Putamen (tissue), 1 donor: ENCODE measurements at places on chromosomes 5 and 9.

- no peak for DNase-seq
Measured at GRCh38 chr5:34510002-34510401, 146.1 kb upstream of the RAI14 start.

DNA sequence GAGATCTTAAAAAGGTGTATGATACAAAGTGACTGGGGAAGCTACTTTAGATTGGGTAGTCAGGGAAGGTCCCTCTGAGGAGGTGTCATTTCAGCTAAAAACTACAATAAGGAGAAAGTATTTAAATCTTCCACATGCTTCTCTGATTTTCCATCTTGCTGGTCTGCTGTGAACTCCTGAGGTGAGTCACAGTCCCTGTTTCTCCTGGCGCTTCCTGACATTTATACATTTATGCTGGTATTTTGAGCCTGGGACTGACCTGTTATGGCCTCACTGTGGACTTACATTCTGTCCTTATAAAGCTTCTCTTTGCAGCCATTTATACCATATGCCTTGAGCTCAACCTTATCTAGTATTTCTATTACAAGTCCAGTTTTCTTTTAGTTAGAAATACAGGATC, 95.1 kb downstream of the MED27 start:
- DNase-seq, result no peak

DNA sequence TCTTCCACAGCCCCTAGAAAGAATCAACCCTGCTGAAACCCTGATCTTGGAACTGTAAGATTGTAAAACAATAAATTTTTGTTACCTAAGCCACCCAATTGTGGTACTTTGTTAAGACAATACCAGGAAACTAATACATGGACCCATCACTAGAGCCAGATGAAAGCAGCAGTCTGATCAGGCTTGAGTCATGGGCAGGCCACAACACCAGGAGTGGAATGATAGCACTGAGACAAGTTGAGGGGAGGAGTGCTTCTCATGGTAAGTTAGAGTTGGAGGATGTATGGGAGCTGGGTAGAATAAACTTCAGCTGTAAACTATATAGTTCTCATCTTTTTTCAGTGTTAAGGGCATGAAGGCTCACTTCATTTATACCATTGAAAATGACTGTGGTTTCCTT, 164.4 kb upstream of the OR13F1 start:
- no peak for DNase-seq

DNA sequence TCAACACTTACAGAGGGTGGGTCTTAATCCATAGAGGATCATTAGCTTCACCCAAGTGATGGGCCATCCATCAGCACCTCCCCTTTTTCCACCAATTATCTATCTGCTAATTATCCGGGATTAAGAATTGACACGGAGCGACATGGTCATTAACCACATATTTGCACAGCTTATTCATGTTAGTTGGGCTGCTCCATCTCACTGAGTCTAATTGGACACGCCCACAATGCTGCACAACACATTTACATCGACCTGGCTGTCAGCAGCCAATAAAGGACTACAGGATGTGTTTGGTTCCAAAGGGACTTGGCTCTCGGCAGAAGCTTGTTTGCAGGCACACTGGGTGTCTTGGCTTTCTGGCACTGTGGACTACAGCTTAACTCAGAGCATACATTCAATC, 21.6 kb downstream of the FOXE1 start:
- DNase-seq, result no peak

DNA sequence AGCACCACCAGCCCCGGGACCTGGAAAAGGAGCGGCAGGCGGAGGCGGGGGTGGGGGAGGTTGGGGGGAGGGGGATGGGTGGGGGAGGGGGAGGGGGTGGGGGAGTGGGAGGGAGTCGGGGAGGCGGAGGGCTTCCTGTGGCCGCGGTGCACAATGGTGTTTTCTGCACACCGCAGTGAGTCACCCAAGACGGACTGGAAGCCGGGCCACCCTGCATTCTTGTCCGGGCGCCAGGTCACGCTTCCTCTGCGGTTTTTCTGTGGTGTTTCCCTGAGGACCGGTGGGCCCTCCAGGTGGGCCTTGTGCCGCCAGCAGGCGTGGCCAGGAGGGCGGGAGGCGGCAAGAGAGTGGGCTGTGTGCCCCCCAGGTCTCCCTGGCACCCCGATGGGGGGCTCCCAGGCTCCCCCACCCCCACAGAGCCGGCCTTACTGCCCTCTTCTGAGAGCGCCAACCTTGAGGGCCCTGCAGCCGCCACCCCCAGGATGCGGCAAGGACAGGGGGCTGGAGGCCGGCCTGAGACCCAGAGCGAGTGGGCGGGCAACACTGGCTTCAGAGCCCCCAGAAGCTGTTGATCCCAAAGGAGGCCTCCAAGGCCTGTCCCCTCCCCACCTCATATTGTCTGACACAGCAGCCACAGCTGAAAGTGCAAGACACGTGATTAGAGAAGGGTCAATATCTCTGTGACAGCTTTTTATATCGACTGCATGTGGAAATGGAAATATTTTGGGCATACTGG, 11.1 kb downstream of the EXD3 start:
- no peak for DNase-seq

- no peak for DNase-seq
Measured at GRCh38 chr5:9170026-9170425, 375.8 kb downstream of the SEMA5A start.

GRCh38 chr5:14464671-14465070, 116.9 kb upstream of the OTULINL start:
- no peak for DNase-seq

DNA sequence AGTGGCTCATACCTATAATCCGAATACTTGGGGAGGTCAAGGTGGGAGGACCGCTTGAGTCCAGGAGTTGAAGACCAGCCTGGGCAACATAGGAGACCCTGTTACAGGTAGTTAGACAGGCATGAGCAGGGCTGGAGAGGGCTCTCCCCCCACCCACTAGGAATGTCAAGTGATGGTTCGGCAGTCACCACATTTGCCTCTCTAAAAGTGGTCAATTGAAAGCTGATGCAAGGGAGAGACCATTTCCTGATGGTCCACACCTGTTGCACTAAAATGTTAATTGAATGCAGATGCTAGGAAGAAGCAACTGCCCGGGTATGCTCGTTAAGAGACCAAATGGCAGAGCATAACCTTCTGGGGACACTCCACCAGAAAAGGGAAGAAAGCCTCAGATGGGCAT, 82.7 kb downstream of the SFXN1 start:
- DNase-seq, result no peak

- peak; percentile 7 for DNase-seq
Measured at GRCh38 chr9:131799177-131799823, 59.4 kb upstream of the RAPGEF1 start.

DNA sequence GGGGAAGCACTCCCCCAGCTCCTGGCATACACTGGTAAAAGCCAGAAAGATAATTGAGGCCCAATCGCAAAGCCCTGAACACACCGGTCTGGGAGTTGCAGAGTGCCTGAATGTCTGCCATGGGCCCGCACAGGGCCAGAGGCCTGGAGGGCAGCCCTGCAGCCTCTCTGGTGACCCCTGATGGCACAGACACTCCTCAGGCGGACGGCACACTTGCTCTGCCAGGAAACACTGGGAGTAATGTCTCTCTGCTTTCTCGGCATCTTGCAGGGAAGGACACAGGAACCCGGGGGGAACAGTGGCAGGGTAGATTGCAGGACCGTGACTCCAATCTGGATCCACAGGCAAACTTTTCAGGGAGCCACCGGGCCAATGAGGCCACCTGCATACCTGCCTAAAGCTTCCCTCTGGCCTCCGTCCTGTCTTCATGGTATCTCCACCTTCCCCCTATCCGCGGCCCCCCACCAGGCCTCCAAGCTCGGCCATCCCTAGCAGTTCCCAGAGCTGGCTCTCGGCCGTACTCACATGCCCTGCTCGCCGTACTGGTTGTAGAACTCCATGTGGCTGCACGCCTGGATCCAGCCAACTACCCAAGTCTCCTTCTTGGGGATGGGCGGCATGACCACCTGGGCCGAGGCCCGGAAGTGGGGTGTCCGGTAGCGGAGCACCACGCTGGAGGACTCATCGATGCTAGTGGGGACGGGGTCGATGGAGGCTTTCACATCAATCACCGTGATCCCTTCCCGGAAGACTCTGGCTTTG, 797 bp downstream of the FAM78A start:
- no peak for DNase-seq
